ENCODE measurements at places on chromosomes 1 and 21. TPM values are rescaled to one million over a fixed set of nuclear protein-coding genes. Genes with fewer than 3 reads are reported as not detected.
A peak's percentile ranks its signal among the peaks of the same experiment; 100 is the strongest.

GRCh38 chr1:162502928-162503327 lies 5.3 kb downstream of the UHMK1 start:
- no peak for DNase-seq

DNA sequence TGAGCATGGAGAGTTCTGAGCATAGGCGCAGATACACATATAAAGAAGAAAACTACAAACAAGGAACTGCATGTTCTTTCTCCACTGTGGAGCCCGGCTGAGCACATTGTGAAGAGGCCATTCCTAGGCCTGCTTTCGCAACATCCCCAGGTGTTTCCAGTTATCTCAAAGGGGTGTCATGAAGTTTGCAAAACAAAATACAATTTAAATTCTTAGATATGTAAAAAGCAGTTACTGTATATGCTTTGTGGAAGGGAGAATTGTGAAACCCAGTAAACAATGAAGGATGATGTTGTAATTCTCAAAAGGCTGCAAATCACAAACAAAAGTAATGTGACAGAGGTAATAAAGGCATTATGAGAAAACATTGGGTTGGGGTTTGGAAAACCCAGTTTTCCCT lies 98.6 kb upstream of the ZNF644 start:
- peak; percentile 89 for DNase-seq

GRCh38 chr1:76595024-76595423 lies 272.3 kb upstream of the ST6GALNAC5 start:
- no peak for DNase-seq

DNA sequence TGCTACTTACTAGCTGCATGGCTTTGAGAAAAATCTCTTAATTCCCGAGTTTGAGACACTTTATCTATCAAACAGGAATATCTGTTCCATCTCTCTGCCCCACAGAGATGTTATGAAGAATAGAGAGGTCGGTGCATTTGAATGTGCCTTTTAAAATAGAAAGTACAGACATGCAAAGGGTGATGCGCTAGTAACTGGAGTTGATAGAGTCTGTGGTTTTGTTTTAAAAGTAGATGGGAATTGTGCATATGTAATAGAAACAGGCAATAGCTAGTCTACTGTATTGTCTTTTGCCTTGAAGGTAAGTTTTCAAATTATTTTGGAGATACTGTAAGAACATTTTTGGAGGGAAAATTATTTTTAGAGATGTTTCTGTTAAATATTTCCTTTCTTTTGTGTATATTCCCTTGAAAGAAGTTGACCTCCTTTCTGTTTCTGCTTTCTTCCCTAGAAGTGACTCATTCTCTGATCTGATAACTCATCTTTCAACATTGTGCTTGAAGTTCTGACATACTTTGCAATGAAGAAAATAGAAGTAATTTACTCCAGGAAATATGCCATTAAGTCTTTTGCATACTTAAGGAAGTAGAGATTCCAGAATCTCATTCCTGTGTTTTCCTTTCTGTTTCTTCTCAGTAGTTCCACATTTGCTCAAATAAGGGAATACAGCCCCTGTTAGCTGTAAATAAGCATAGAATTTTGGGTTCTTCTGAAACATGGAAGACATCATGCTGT lies 151.6 kb downstream of the SDCCAG8 start:
- no peak for DNase-seq

The RIPK4 gene
- total RNA-seq, result 0.29 TPM

Data from uterus (tissue), 4 donors.